Stromal cell of bone marrow (primary cell): ENCODE measurements at places on chromosomes 6 and 20.

- DNase-seq: no peak
These were observed 87.3 kb downstream of the DTNBP1 start for GRCh38 chr6:15575357-15576033.

GRCh38 chr6:23905133-23905815 is 220.7 kb upstream of the NRSN1 start:
- DNase-seq: no peak

- no peak for DNase-seq
These were observed 98.5 kb downstream of the LY86 start for GRCh38 chr6:6686748-6687601.

DNA sequence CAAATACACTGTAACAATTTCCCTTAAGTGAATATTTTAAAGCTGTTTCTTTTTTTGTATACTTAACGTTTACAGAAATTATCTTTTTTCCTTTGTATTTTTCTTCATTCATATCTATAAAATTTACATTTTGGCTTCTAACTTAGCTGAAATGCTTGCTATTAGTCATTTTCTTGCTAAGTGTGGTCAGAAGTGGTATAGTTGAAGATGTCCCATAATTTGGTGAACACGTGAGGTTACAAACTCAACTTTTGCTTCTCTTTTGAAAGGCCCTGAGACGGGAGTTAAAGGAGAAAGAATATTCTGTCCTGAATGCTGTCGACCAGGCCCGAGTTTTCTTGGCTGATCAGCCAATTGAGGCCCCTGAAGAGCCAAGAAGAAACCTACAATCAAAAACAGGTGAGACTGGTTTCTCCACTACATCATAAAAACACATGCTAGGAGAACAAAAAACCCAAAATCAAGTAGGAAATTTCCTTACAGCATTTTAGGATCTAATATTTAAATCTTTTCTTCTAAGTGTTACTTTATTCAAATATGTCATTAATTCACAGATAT is 445.0 kb downstream of the UTRN start:
- DNase-seq: no peak

DNA sequence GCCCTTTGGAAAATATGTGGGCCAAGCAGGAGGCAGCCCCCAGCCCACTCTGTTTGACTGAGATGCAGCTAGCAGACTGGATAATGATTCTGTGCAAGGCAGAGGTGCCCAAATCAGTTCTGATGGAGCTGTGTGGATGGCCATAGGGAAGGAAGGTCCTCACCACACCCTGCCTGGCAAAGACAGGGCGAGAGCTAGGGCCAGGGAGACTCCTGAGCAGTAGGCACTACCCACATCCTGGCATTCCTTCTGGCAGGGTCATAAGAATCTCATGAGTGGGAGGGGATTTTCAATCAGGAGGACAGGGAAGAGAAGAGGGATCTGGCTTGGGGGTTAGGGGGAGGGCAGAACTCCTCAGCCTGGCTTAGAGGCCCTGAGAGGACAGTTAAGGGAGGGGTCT is 18.6 kb upstream of the TREM2 start:
- DNase-seq: no peak

GRCh38 chr6:142844065-142844755 is 100.8 kb downstream of the HIVEP2 start:
- no peak for DNase-seq

DNA sequence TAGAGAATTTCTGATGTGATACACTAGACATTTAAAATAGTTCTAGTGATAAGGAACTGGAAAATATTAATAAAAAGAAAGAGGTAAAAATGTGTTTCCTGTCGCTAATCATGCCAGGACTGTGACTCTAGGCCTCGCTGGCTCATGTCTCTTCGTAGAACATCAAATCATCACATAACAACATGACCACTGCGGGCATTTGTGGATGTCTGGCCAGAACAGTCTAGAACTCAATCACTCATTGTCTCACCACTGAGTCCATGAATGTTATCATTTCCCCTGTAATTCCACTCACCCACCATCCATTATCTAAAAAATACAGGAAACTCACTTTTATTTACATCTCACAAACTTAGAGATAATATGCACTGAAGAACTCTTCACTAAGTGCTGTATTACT is 3.4 kb downstream of the HMGN3 start:
- DNase-seq: no peak

DNA sequence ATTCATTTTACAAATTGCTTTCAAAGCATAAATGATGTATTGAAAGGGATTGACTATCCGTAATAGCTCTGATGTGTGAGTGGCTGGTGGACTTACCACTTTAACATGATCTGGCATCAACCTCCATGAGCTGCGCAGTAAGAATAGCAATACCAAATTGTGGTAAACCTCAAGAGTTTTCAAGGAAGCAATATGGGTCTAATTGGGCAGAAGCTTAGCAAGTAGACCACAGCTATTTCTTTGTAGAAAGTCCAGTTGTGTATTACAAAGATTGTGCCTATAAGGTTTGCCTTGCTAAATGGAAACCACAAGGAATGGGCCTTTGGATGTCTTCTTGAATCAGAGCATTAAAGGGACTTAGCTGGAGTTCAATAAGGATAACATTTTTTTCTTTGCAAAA is 736.6 kb downstream of the KIF16B start:
- peak; percentile 67 for DNase-seq

- DNase-seq: no peak
These were observed 61.1 kb downstream of the GRM4 start for GRCh38 chr6:34084591-34085290.

DNA sequence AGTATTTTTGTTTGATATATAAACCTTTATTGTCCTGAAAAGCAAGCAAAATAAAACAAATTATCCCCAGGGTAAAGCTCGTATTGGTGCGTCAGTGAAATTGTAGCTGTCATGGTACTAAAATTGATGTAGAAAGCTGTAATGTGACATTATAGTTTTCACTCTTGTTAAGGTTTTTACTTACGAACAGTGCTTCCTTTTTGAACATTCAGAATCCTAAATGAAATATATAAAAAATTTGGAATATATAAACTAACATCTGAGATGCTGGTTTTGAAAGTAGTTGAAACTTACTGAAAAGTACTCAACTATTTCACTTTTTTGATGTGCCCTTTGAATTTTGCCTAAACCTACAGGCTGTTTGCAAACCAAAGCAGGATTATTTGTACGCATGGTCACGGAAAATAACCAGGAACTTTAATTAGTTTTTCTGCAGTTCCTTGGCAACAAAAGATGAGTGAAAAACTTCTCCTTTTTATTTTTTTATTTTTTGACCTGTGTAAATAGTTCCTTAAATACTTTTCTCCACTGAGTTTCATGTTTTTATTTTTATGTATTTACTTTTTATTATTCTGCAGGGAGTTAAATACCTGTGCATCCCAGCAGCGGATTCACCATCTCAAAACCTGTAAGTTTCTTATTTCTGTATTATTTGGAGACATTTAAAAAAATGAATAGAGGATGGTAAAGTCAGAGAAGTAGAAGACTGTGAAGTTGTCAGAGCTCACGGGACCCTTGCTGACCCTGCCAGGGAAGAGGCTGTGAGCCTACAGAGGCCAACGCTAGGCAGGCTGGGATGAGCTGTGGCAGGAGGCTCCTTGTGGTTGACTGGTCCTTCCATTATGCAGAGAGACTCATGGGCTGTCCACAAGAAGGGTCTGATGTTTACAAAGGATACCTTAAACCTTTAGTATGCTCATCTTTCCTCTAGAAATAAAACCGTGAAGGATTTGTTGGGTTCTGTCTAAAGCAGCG is 42.5 kb downstream of the DUSP22 start:
- no peak for DNase-seq

DNA sequence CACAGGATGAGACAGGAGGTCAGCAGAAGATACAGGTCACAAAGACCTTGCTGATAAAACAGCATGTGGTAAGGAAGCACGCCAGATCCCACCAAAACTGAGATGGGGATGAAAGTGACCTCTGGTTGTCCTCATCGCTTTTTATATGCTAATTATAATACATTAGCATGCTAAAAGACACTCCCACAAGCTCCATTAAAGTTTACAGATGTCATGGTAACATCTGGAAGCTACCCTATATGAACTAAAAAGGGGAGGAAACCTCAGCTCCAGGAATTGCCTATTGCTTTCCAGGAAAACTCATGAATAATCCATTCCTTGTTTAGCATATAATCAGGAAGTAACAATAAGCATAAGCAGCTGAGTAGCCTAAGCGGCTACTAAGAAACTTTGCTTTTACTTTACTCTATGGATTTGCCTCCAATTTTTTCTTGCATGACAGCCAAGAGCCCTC is 8.4 kb upstream of the RIN2 start:
- no peak for DNase-seq

DNA sequence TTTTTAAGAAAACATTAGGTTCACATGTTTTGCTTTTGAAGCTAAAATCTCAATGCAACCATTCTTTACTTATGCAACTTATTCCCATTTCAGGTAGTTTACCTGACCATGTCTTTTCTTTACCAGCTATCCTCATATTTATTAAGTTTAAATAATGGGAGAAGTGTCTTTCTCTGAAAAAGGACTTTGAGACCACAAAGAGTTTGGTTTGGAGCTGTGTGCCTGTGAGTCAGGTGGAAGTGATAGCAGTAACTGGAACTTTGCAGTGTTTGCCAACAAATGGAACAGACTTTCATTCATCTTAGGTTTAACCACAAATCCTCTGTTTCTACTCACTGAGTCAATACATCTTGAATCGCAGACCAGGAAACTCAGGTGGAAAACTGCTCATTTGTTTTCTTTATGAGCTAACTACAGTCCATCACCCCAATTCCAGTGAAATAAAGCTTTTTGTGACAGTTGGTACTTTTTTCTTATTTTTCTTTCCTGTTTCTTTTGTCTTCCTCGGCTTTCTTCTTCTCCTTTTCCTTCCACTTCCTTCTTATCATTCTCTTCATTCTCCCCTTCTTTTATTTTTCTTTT is 148.3 kb upstream of the RIN2 start:
- DNase-seq: no peak

GRCh38 chr20:58604128-58604881 is 46.8 kb upstream of the STX16 start:
- DNase-seq: no peak

GRCh38 chr6:47495207-47495606 is 17.6 kb downstream of the CD2AP start:
- DNase-seq: no peak

DNA sequence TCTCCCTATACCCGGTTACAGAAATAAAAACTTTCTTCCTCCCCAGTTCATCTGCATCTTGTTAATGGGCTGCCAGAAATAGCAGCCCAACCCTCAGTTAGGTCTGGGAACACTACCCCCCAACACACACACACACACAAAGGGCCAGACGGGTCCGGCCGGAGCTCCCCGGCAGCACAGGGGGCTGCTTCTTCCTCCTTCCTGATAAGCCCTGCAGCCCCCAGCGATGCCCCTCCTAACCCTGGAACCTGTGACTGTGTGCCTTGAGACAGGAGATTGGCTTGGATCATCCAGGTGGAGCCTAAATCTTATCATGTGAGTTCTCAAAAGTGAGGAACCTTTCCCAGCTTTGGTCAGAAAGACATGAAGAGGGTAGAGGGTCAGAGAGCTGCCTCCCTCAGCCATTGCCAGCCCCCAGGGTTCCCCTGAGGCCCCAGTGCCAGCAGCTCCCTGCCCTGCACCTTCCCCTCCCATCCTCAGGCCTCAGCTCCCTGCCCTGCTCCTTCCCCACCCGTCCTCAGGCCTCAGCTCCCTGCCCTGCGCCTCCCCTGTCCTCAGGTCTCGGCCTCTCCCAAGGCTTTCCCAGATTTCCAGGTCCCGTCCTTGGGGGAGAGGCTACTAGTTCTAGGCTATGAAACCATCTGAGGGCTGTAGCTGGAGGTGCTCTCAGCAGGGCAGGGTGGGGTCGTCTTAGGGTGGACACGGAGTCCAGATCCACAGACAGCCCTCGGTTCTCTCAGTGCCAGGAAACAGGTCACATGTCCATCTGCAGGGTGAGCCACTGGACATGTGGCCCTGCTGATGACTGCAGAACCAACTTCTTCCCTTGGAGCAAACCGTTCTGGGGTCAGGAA is 34.5 kb upstream of the CST7 start:
- no peak for DNase-seq

GRCh38 chr6:82603871-82604270 is 240.3 kb downstream of the TPBG start:
- peak; percentile 7 for DNase-seq

DNA sequence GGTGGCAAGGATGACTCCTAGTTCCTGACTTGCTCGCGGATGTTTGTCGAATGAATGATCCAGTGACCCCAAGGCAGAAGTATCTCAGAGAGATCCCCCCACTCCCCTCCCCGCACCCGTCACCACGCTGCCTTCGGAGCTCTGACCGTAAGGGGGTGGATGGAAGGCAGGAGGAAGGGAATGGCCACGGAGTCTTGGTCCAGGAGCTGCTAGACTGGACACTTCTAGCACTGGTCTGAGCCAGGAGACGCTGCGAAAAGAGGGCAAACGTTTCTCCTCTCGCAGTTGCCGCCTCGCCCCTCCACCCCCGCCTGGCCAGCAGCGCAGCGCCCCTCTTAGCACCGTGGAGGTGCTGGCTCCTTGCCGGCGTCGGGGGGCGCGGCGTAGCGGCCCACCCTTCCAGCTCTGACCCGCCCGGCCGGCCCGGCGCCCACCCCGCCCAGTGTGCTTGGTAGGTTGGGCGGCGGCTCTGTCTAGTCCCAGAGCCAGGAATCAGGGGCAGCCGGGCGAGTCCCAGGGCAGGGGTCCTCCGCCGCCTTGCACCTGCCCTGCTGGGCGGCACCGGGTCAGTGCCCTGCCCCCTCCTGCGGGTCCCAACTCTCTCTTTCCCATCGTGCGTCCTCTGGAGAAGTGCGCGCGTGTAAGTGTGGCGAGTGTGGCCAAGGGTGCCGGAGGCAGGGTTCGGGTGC is 2.4 kb upstream of the DBNDD2 start:
- DNase-seq: no peak

DNA sequence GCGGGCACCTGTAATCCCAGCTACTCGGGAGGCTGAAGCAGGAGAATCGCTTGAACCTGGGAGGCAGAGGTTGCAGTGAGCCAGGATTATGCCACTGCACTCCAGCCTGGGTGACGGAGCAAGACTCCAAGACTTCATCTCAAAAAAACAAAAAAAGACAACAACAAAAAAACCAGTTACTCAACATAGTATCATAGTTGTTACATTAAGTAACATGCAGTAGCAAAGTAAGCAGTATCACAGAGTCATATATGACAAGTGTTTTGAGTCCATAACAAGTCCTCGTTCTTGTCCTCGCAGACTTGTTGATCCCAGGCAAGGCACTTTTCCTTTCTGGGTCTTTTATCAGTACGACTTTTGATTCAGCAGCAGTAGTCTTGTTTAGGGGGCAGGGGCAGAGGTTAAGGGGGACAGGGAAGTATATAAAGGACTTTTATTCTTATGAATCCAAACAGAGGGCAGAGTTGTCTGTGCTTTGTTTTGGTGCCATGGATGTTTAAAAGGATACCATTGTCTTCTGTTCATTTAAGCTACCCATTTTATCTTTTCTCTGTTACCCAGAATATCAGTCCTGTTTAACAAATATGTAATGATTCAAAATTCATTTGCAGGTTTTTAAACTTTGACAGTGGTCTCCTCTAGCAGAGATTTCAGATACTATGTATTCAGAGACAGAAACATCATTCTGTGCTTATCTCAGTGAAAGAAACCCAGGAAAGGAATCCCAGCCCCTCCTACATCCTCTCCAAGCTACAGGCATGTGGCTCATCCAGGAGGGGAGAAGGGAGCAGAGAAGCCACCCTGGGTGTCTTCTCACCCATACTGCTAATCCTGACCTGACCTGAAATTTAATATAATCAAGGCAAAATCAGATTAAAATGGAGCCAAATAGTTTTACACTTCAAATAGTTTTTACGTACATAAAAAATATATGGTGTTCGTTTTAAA is 137.9 kb upstream of the EDN1 start:
- no peak for DNase-seq

- peak; percentile 4 for DNase-seq
These were observed 55.7 kb downstream of the PLCB1 start for GRCh38 chr20:8187740-8188139.

GRCh38 chr6:104795363-104795762 is 64.4 kb downstream of the HACE1 start:
- DNase-seq: no peak
